Psoas muscle (tissue), 8 donors: ENCODE measurements at places on chromosomes 12 and 14.

GRCh38 chr12:76341436-76342030 is 6.7 kb downstream of the BBS10 start:
- H3K4me1 ChIP-seq, result peaks cover 9% of the 10 kb centered on the region
- peaks cover 4% of the 10 kb centered on the region for H3K36me3 ChIP-seq
- no peaks in the 10 kb centered on the region for H3K27me3 ChIP-seq
- DNase-seq, result no peak
- peak overlapping the region; percentile 50 for H3K27ac ChIP-seq
- H3K4me3 ChIP-seq, result no peak overlapping the region

DNA sequence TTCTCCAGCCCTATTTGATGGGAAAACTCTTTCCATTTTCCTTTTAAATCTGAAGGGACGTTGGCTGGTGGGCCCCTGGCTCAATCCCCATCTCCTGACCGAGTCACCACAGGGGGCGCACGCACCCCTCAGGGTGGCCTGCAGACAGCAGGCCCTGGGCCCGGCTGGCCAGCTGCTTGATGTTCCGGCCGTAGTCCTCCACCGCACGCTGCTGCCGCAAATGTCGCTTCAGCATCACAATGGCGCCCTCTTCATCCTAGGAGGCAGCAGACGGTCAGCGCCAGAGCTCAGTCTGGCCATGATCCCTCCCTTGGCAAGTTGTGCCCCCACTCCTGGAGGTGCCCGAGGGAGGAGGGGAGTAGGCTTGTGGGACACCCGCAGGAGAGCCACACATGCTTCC is 70.0 kb downstream of the PLEKHG3 start:
- no peak overlapping the region for H3K4me3 ChIP-seq
- no peak overlapping the region for H3K27ac ChIP-seq
- peaks cover 100% of the 10 kb centered on the region for H3K36me3 ChIP-seq
- peaks cover 8% of the 10 kb centered on the region for H3K4me1 ChIP-seq

- no peaks in the 10 kb centered on the region for H3K4me1 ChIP-seq
- no peak overlapping the region for H3K4me3 ChIP-seq
- no peaks in the 10 kb centered on the region for H3K36me3 ChIP-seq
These were observed 172.1 kb upstream of the PLEKHG7 start for GRCh38 chr12:92530706-92531105.

GRCh38 chr12:9957834-9958233 is 13.4 kb upstream of the CLEC12A start:
- H3K4me1 ChIP-seq, result no peaks in the 10 kb centered on the region
- H3K36me3 ChIP-seq, result no peaks in the 10 kb centered on the region
- H3K27me3 ChIP-seq, result no peaks in the 10 kb centered on the region
- no peak for DNase-seq

DNA sequence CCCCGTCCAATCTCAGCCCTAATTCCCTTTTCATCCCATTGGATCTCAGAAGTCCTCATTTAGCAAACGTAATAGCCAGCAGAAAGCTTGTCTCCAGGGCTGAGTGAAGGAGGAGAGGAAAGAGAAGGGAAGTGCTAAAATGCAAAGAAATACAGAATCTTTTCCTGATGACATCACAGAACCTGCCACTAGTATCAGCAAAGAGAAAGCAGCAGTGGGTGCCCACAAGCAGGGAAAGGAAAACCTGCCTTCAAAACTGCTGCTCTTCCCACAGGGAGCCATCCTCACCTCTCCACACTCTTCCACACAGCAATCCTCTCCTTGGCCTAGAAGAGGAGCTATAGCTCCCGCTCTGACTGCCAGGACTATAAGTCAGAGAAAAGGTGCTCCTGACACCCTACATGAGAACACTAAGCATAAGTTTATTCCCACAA is 11.3 kb downstream of the MED13L start:
- DNase-seq, result no peak
- H3K27ac ChIP-seq, result peak overlapping the region; percentile 18
- no peaks in the 10 kb centered on the region for H3K27me3 ChIP-seq
- no peaks in the 10 kb centered on the region for H3K36me3 ChIP-seq
- peaks cover 84% of the 10 kb centered on the region for H3K4me1 ChIP-seq

- no peaks in the 10 kb centered on the region for H3K36me3 ChIP-seq
- no peaks in the 10 kb centered on the region for H3K27me3 ChIP-seq
- peak overlapping the region; percentile 81 for H3K27ac ChIP-seq
- H3K4me1 ChIP-seq, result peaks cover 44% of the 10 kb centered on the region
These were observed 210.1 kb upstream of the EEA1 start for GRCh38 chr12:93139028-93139665.

- H3K36me3 ChIP-seq, result no peaks in the 10 kb centered on the region
- no peaks in the 10 kb centered on the region for H3K4me1 ChIP-seq
- no peaks in the 10 kb centered on the region for H3K27me3 ChIP-seq
- no peak overlapping the region for H3K27ac ChIP-seq
- no peak for DNase-seq
These were observed 202.1 kb upstream of the KITLG start for GRCh38 chr12:88782351-88782750.

GRCh38 chr12:14303661-14304155 is 61.8 kb upstream of the ATF7IP start:
- H3K4me1 ChIP-seq, result no peaks in the 10 kb centered on the region
- no peak overlapping the region for H3K4me3 ChIP-seq
- H3K27me3 ChIP-seq, result no peaks in the 10 kb centered on the region
- no peak overlapping the region for H3K27ac ChIP-seq
- no peak for DNase-seq

GRCh38 chr14:100898935-100899883 is 4.3 kb downstream of the RTL1 start:
- H3K4me1 ChIP-seq, result peaks cover 5% of the 10 kb centered on the region
- H3K4me3 ChIP-seq, result no peak overlapping the region
- no peaks in the 10 kb centered on the region for H3K36me3 ChIP-seq
- peaks cover 45% of the 10 kb centered on the region for H3K27me3 ChIP-seq
- no peak for DNase-seq

GRCh38 chr14:92649934-92650545 is 98.4 kb downstream of the LGMN start:
- H3K4me1 ChIP-seq, result no peaks in the 10 kb centered on the region
- peak; percentile 72 for DNase-seq
- no peaks in the 10 kb centered on the region for H3K36me3 ChIP-seq
- H3K27ac ChIP-seq, result no peak overlapping the region

DNA sequence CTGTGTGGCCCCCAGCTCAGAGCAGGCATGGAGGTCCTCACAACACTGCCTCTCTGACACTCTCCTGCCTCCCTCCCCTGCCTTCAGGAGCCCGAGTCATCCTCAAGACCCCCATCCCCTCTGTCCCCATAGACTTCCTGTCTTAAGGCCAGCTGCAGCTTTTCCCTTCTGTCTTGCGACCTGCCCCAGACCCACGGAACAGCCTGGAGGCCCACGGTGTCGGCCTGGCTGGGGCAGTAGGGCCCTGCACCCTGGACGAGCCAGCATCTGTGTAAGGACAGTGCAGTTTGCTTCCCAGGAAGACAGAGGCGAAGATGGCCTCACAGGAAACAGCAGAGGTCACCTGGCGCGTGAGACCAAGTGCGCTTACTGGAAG is 9.7 kb downstream of the TEDC1 start:
- peaks cover 6% of the 10 kb centered on the region for H3K4me1 ChIP-seq
- no peak for DNase-seq
- no peaks in the 10 kb centered on the region for H3K36me3 ChIP-seq
- H3K27ac ChIP-seq, result no peak overlapping the region
- H3K4me3 ChIP-seq, result no peak overlapping the region
- no peaks in the 10 kb centered on the region for H3K27me3 ChIP-seq

GRCh38 chr12:128932521-128932920 is 79.2 kb downstream of the GLT1D1 start:
- no peaks in the 10 kb centered on the region for H3K36me3 ChIP-seq
- no peak overlapping the region for H3K27ac ChIP-seq
- no peak for DNase-seq
- H3K4me3 ChIP-seq, result no peak overlapping the region
- H3K4me1 ChIP-seq, result no peaks in the 10 kb centered on the region
- H3K27me3 ChIP-seq, result no peaks in the 10 kb centered on the region

DNA sequence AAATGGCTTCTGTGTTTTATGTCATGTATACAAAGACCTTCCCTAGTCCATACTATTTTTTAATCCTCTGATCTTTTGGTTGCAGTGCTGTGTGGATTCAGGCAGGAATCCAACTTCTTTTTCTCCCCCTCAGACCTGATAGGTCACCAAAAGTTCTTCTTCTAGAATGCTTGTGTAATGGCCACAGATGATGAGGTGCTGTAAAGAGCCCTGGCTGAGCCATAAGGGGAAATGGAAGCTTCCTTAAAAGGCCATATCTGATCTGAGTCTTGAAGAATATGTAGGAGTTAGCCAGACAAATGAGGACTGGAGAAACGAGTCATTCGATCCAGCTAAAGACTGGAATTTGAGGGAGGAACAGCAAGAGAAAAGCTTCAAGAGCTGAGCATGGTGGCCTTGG is 353.9 kb downstream of the PCNX1 start:
- no peaks in the 10 kb centered on the region for H3K27me3 ChIP-seq
- no peak overlapping the region for H3K4me3 ChIP-seq
- no peak for DNase-seq
- no peak overlapping the region for H3K27ac ChIP-seq
- H3K36me3 ChIP-seq, result no peaks in the 10 kb centered on the region
